ENCODE measurements at places on chromosomes 12 and 14.

DNA sequence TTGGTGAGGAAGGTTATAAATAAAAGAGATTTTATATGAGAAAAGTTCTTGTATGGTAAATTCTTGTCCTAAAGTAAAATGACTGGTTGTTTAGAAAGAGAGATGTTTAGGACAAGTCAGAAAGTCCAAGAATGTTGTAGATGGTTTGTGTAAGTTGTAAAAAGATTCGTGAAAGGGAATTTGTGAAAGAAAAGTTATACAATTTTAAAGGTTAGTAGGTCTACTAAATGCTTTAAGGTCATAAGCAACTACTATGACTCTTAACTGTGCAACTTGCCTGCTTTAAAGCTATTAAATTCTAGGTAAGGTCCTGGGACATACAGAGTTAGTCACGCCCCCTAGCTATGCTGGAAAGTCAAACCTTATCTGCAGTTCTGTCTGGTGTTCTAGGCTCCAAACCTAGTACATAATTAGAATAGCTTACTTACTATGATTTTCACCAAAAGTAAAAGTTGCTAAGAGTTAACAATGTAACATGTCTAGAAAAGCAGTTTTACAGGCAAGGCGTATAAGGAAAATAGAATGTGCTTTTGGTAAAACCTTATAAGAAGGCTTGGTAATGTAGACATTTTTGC is 11.2 kb upstream of the DHRS2 start:
- no peak for DNase-seq

DNA sequence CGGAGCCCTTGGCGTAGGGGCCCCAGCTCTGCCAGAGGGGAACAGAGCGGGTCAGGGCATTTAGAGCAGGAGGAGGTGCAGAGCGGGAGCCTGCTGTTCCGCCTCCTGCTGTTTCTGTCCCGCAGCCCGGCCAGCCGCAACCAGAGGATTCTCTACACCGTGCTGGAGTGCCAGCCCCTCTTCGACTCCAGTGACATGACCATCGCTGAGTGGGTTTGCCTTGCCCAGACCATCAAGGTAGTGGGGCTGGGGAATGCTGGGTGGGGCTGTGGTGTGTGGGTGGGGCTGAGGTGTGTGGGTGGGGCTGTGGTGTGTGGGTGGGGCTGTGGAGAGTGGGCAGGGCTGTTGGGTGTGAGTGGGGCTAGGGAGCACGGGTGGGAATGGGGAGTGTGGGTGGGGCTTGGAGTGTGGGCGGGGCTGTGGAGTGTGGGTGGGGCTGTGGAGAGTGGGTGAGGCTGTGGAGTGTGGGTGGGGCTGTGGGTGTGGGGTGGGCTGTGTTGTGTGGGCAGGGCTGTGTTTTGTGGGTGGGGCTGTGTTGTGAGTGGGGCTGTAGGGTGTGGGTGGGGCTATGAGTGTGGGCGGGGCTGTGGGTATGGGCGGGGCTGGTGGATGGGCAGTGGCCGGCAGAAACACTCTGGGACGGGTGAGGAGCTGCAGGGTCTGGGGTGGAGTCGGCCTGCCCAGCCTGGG is 8.0 kb downstream of the ASPG start:
- DNase-seq: no peak

DNA sequence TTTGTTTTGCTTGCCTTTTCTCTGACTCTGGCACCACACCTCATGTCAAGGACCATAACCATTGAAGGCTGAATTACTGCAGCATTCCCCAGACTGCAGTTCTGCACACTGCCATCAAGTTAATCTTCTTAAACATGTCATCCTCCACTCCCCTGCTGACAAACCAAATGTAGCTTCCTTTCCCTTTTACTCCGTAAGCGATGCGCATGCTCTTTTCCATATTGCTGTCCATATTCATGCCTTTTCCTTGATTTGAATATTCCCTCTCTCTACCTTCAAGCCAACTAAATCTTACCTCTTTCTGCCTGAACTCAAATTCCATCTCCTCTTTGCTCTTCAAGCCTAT is 13.6 kb downstream of the GPX2 start:
- DNase-seq: no peak

- no peak for DNase-seq
Measured at GRCh38 chr14:51806026-51807023, 54.1 kb upstream of the GNG2 start.

DNA sequence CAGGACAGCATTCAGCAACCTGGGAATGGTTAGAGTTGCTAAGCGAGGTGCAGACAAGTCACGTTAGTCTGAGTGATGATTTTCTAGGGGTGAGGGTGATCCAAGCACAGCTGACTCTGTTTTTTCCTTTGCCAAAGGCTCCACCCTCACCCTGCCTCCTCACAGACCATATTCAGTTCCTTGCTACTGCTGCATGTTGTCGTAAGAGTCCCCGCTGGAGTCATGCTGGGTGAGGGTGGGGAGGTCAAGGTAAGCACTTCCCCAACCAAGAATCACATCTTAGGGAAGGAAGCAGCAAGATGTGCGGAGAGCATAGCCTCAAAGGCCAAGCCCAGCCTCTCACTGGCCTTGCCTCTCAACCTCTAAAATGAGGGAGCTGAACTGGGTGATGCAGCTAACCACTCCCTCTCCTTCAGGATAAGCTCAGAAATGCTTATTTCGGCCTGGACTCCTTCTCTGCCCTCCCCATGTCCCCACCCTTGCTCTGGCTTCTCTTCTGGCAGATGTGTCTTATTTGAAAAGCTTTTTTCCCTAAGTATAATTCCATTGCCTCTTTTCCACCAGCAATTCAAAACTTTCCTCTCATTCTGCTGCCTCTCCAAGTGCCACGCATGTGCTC is 66.9 kb upstream of the ACTN1 start:
- DNase-seq: no peak

GRCh38 chr12:122107261-122107660 is 28.7 kb downstream of the MLXIP start:
- no peak for DNase-seq

- no peak for DNase-seq
Measured at GRCh38 chr14:90496379-90496778, 99.5 kb downstream of the CALM1 start.

- DNase-seq: no peak
Measured at GRCh38 chr14:59803052-59803540, 67.5 kb downstream of the RTN1 start.

DNA sequence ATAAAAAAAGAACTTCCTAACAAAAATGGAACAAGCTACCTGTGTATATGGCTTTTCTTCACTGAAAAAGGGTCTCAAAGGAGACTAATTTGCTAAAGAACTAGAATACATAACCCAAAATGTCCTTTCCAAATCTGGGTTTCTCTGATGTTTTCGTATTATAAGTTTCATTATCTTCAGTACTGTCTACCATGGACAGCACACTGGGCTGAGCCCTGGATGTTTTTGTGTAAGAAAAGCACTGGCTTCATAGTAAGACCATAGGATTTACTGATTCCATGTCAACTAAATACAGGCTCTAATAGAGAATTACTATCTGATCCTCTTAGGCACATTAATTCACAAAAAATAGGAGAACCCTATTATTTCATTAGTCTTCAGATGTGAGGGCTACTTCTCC is 94.3 kb upstream of the GPHB5 start:
- DNase-seq: no peak

DNA sequence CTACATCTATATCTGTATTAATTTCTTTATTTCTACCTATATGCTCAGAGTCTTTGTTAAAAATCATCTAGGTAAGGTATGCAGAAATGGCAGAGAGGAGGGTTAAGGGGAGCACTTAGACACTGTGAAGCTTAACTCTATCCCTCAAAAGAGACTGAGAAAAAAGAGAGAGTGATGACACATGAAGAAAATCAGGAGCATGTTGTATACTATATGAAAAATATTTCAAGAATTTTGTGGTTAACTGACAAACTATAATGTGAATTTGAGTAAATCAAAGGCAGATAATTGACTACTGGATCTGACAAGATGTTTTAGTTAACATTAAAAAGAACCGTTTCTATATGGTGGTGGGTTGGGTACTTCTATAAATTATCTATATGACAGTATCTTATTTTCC is 1814.2 kb upstream of the SEL1L start:
- no peak for DNase-seq

GRCh38 chr12:27622436-27623195 is 73.6 kb upstream of the REP15 start:
- no peak for DNase-seq

- no peak for DNase-seq
Measured at GRCh38 chr14:61581955-61582615, 113.2 kb upstream of the HIF1A start.

- DNase-seq: no peak
Measured at GRCh38 chr14:68506021-68506644, 286.7 kb downstream of the ZFP36L1 start.

- no peak for DNase-seq
Measured at GRCh38 chr12:51922762-51923505, 15.6 kb downstream of the ACVRL1 start.

GRCh38 chr14:69443296-69443805 is 41.2 kb upstream of the PLEKHD1 start:
- DNase-seq: no peak

- DNase-seq: no peak
Measured at GRCh38 chr12:41943671-41944070, 201.0 kb downstream of the GXYLT1 start.

DNA sequence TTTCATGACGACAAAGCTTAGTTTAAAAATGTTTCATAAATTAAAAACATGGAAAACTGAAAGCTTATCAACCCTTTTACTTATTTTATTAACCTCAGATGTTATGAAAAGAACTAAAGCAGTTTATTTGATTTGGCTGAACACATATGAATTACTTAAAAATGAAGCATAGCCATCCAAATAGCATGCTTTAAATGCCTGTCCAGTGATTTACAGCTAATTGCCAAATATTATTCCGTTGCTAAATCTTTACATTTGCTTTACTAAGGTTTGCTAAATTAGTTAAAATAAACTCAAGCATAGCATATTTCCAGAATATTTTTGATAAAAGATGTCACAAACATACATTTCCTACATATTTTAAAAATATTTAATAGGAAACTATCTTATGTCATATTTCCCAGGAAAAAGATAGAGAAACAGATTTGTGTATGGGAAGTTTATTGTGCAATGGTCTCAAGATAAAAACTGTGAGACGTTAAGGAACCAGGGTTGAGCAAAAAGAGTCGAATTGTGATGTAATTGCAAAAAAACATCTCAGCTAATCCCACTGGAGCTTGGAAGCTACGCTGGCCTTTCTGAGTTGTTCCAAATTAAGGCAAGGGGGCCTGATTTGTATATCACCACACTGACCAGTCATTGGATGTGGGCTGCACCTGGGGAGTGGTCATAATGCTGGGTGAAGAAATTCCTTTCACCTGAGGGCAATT is 25.8 kb downstream of the GPR135 start:
- no peak for DNase-seq

DNA sequence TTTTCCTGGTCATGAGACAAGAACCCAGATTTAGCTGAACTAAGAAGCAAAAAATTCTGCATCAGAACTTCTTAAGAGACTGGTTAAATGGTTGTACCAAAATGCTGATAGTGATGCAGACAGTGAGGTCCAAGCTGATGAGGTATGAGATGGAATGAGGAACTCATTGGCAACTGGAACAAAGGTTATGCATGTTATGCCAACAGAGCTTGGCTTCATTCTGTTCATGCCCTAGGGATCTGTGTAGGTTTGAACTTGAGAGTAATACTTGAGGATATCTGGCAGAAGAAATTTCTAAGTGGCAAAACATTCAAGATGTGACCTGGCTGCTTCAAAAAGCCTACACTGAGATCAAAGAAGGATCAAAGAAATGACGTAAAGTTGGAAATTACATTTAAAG is 398.0 kb downstream of the FSCB start:
- no peak for DNase-seq

Data from stimulated activated CD8-positive, alpha-beta memory T cell treated with anti-CD3 and anti-CD28 coated beads, Interleukin-7, amount 100 ng/mL, for 4 hours (primary cell).